ENCODE measurements at places on chromosomes 3 and 15.
A peak's percentile ranks its signal among the peaks of the same experiment; 100 is the strongest.

- H3K27ac ChIP-seq: peak overlapping the region; percentile 71
- H3K36me3 ChIP-seq: peaks cover 3% of the 10 kb centered on the region
- DNase-seq: no peak
- H3K4me1 ChIP-seq: peaks cover 72% of the 10 kb centered on the region
Observed at GRCh38 chr15:85473455-85473854, 93.1 kb downstream of the AKAP13 start.

DNA sequence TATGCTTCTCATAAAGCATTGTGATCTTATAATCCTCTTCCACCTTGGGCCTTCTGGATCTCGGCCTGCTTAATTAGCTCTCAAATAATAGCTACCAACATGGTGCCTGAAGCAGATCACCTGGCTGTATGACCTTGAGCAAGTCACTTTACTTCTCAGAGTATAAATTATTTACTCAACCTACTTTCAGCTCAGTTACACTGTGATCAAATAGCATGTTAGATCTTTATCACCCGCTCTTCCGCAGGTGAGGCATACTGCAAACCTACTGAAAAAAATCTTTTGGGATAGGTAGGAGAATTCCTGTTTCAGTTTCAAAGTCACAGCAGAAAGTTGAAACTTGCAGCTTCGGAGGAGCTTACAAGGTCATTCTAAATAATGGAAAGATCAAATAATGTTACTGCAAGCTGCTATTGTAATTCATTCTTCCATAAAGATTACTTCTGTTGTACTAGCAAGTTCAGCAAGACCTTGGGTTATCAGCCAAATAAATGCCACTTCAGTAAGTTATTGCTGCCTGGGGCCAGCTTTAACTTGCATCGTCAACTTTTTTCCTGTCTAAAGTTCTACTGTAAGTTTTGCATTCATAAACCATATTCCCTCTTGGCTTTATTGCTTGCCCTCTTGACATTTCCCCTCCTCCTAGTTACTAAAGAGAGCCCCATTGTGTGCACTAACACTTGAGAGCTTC lies 268.4 kb upstream of the ATP11B start:
- no peak overlapping the region for H3K4me3 ChIP-seq
- H3K27ac ChIP-seq: no peak overlapping the region
- H3K4me1 ChIP-seq: no peaks in the 10 kb centered on the region
- H3K36me3 ChIP-seq: no peaks in the 10 kb centered on the region

- H3K36me3 ChIP-seq: no peaks in the 10 kb centered on the region
- H3K4me1 ChIP-seq: no peaks in the 10 kb centered on the region
- H3K27ac ChIP-seq: no peak overlapping the region
Observed at GRCh38 chr15:89459271-89460038, 36.9 kb downstream of the RHCG start.

DNA sequence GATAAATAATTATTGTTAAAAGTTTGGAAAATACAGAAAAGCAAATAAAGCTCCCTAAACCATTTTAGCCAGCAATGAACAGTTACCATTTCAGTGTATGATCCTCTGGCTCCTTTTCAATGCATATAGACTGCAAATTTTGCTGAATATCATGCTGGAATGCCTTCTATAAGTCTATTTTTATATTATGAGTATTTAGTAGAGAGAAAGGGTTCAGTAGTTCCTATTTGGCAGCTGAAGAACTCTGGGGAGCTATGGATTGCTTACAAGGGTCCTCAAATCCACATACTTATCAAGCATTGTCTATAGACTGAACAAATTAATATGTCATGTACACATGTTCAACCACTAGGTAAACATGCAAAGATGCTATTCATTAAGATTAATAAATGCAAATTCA lies 46.1 kb downstream of the LRRC3B start:
- DNase-seq: no peak
- H3K36me3 ChIP-seq: no peaks in the 10 kb centered on the region
- H3K4me1 ChIP-seq: no peaks in the 10 kb centered on the region

DNA sequence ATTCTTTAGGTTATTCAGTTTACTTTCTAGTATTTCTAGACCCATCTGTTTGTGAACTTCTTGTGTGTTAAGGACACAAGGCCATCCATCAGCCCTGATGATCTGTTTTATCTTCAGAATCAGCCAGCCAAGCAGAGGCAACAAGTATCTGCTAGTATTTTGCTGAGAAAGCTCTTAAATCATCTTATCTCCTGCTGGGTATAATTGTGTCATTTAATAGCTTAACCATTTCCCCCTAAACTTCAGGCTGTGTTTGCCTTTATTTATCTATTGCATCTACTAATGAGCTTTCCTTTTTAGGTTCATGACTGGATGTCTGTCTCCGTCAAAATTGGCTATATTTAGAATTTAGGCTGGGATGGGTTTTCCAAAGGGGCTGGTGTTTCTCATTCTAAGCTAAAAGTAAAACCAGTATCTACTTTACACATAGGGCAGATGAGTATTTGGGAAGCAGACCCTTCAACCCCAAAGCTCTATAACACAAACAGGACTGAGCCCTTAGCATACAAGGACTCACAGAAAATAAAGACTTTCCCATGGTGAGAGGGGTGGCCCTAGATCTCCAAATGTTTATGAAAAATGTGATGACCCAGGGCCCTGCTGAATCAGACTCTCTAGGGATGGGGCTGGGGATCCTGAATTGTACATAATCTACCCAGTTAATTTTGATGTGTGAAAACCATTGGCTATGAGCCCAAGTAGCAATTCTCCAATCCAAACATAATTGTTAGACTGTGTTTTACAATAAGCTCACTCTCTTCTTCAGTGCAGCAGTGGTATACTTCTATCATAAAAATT lies 65.3 kb upstream of the PSMD6 start:
- H3K4me1 ChIP-seq: no peaks in the 10 kb centered on the region
- no peaks in the 10 kb centered on the region for H3K36me3 ChIP-seq
- no peak overlapping the region for H3K27ac ChIP-seq
- no peak overlapping the region for H3K4me3 ChIP-seq
- H3K27me3 ChIP-seq: peaks cover 18% of the 10 kb centered on the region

GRCh38 chr3:69994919-69995318 lies 4.6 kb upstream of the SAMMSON start:
- DNase-seq: no peak
- no peaks in the 10 kb centered on the region for H3K4me1 ChIP-seq
- H3K27me3 ChIP-seq: no peaks in the 10 kb centered on the region
- no peak overlapping the region for H3K27ac ChIP-seq
- no peak overlapping the region for H3K4me3 ChIP-seq

- H3K4me3 ChIP-seq: peak overlapping the region; percentile 19
- H3K36me3 ChIP-seq: peaks cover 94% of the 10 kb centered on the region
- DNase-seq: no peak
- H3K4me1 ChIP-seq: peaks cover 55% of the 10 kb centered on the region
- H3K27ac ChIP-seq: peak overlapping the region; percentile 88
- no peaks in the 10 kb centered on the region for H3K27me3 ChIP-seq
Observed at GRCh38 chr3:46926871-46927717, 49.5 kb downstream of the CCDC12 start.

GRCh38 chr15:93779341-93779740 lies 452.0 kb upstream of the MCTP2 start:
- no peaks in the 10 kb centered on the region for H3K36me3 ChIP-seq
- no peak overlapping the region for H3K4me3 ChIP-seq
- H3K27ac ChIP-seq: no peak overlapping the region
- no peaks in the 10 kb centered on the region for H3K27me3 ChIP-seq

DNA sequence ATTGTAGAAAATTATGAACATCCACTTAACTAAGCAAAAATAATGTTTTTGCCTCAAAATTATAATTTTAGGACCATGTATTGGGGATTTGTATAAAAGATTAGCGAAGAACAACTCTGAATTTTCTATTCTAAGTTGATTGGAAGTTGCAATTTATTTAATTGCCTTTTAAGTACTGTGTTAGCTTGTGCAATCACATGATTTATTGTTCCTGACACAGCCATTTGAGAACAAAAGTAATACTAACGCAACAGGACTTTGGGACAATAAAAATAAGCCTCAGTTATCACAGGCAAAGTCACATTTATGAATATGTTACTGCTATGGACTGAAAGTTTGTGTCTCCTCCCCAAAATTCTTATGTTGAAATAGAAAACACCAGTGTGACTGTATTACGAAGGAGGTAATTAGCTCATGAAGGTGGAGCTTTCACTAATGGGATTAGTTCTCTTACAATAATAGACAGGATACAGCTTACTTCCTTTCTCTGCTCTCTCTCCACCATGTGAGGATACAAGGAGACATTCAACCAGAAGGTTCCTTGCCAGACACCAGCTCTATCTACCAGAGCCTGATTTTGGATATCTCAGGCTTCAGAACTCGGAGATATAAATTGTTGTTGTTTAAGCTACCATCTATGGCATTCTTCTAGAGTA lies 745.9 kb downstream of the ZBBX start:
- no peak overlapping the region for H3K27ac ChIP-seq
- H3K4me1 ChIP-seq: no peaks in the 10 kb centered on the region
- no peaks in the 10 kb centered on the region for H3K27me3 ChIP-seq
- no peaks in the 10 kb centered on the region for H3K36me3 ChIP-seq
- H3K4me3 ChIP-seq: no peak overlapping the region

- no peaks in the 10 kb centered on the region for H3K4me1 ChIP-seq
- no peak for DNase-seq
- H3K27me3 ChIP-seq: no peaks in the 10 kb centered on the region
- no peak overlapping the region for H3K27ac ChIP-seq
- H3K36me3 ChIP-seq: no peaks in the 10 kb centered on the region
Observed at GRCh38 chr3:79310016-79310415, 457.8 kb downstream of the ROBO1 start.

GRCh38 chr3:86225461-86225860 lies 765.5 kb downstream of the VGLL3 start:
- no peaks in the 10 kb centered on the region for H3K4me1 ChIP-seq
- no peaks in the 10 kb centered on the region for H3K27me3 ChIP-seq
- H3K4me3 ChIP-seq: no peak overlapping the region
- H3K27ac ChIP-seq: no peak overlapping the region
- no peak for DNase-seq

DNA sequence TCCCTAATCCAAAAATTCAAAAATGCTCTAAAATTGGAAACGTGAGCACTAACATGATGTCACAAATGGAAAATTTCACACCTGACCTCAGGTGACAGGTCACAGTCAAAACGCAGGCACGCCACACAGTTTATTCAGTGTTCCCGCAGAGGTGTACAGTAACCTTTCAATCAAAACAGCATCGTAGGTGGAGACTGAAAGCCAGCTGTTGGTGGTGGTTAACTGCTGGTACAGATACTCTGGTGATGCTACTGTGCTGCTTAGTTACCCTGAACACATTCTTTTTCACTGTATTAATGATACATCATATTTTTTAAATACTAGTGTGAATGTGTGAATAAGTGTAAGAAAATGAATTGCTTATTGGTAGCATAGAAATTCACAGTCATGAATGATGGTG lies 23.8 kb downstream of the RAB11A start:
- peaks cover 45% of the 10 kb centered on the region for H3K4me1 ChIP-seq
- H3K27ac ChIP-seq: no peak overlapping the region
- H3K4me3 ChIP-seq: no peak overlapping the region
- no peak for DNase-seq

DNA sequence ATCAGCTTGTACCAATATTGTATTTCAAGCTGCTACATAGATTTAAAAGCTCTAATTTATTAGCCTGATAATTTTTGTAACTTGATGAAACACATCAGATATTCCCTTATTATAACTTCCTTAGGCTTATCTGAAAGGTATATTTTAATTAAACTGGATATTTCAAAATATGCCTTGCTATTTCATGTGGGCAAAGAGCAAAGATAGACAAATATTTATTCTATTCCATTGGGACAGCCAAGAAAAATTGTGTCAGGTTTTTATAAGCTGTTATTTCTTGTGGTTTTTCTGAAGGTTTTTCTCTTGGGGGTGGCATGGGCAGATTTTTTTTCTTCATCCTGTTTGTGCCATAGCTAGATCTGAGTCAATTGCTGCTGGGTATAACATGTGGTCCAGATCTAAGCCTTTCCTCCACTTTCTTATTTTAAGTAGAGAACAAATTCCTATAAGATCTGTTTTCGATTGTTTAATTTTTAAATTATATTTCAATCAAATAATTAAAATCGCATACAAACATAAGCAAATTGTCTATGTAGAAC lies 249.5 kb downstream of the NAALADL2 start:
- no peaks in the 10 kb centered on the region for H3K36me3 ChIP-seq
- no peak overlapping the region for H3K4me3 ChIP-seq
- no peaks in the 10 kb centered on the region for H3K4me1 ChIP-seq
- no peak overlapping the region for H3K27ac ChIP-seq
- H3K27me3 ChIP-seq: no peaks in the 10 kb centered on the region
- no peak for DNase-seq

DNA sequence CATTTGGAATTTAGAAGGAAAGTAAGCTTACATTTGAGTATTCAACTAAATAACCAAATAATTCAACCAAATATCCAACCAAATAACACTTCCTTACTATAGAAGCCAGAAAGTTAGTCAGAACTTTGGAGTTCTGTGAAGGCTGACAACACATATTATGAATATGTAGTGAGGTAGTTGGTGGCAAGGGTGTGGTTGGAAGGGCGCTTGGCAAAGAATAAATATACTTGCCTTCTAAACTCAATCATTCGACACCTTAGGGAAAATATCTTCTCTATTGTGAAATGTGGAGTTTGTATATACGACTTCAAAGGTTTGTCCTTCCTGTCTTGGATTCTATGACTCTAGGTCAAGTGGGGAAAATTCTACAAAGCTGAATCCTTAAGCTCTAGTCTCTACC lies 111.7 kb upstream of the OSTN start:
- H3K4me1 ChIP-seq: no peaks in the 10 kb centered on the region
- no peak for DNase-seq

GRCh38 chr15:72127724-72128322 lies 9.6 kb downstream of the SENP8 start:
- DNase-seq: no peak
- no peak overlapping the region for H3K4me3 ChIP-seq
- H3K36me3 ChIP-seq: no peaks in the 10 kb centered on the region
- H3K27ac ChIP-seq: no peak overlapping the region
- H3K27me3 ChIP-seq: no peaks in the 10 kb centered on the region
- H3K4me1 ChIP-seq: no peaks in the 10 kb centered on the region

DNA sequence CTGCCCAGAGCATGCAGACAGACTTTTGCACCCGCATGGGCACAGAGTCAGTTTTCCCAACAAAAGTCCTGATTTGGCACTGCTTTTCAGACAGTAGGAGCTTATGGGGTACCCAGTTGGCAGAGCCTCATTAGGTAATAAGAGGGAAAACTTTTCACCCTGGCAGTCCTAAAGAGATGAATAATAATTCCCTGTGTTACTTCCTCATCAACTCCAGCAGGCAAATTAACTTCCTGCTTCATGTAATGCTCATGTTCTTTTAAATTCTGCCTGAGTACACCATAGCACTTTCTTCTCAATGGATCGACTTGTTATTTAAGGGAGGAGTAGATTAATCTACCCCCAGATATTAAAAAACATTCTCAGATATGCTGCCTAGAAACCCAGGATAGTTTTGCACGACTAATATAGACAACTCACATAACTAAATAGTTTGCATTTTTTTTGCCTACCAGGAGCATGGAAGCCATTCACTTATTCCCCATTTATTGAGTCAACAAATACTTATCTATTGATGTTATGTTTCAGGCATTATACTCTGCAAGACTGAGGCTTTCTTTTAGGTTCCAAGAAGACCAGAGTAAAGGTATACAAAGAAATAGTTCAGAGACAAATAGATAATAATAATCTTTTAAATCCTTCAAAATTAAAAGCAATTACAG lies 214.5 kb downstream of the KCNMB2 start:
- no peaks in the 10 kb centered on the region for H3K4me1 ChIP-seq
- DNase-seq: no peak
- H3K4me3 ChIP-seq: no peak overlapping the region

- no peak overlapping the region for H3K27ac ChIP-seq
- peaks cover 10% of the 10 kb centered on the region for H3K4me1 ChIP-seq
- DNase-seq: no peak
- no peaks in the 10 kb centered on the region for H3K27me3 ChIP-seq
- H3K4me3 ChIP-seq: no peak overlapping the region
Observed at GRCh38 chr3:72941245-72941644, 53.4 kb downstream of the GXYLT2 start.

Data from activated T-cell treated with anti-CD3 and anti-CD28 coated beads, Interleukin-2, amount 50 U/mL, for 24 hours (primary cell).